ENCODE measurements at places on chromosomes 7 and 10.

DNA sequence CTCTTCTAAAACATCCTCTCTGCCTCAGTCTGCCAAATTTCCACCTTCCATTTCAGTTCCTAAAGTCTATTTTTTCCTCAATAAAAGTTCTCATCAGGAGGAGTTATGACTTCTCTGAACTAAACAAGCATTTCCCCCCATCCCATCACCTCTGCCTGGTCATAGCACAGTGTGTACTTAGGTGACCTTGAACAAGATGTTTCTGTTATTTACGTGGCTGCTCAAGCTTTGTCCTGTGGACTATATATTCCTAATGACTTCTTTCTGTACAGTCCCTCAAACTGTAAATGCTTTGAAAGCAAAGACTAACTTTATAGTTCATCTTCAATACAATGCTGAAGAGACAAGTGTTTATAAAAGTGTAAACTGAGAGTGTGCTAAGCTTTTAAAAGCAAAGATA lies 166.9 kb downstream of the CPEB3 start:
- no peak for DNase-seq

GRCh38 chr10:58994226-58995057 lies 182.0 kb upstream of the PHYHIPL start:
- no peak for DNase-seq

DNA sequence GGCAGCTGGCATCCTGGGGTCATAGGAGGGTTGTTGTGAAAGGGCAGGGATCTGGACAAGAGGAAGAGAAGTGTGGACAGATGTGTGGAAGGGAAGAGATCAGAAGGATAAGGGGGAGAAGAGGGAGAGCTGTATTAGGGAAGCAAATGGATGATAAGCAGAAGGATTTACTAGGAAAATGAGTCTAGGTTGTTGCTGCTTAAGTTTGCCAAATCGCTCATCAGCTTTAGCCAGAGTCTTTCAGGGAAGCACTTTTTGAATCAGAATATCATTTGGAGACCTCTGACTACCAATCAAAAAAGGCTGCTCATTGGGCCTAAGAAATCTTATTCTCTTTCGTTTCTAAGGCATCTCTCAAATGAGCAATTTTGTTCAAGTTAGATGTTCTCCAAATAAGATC lies 2.6 kb upstream of the CSGALNACT2 start:
- DNase-seq, result no peak

DNA sequence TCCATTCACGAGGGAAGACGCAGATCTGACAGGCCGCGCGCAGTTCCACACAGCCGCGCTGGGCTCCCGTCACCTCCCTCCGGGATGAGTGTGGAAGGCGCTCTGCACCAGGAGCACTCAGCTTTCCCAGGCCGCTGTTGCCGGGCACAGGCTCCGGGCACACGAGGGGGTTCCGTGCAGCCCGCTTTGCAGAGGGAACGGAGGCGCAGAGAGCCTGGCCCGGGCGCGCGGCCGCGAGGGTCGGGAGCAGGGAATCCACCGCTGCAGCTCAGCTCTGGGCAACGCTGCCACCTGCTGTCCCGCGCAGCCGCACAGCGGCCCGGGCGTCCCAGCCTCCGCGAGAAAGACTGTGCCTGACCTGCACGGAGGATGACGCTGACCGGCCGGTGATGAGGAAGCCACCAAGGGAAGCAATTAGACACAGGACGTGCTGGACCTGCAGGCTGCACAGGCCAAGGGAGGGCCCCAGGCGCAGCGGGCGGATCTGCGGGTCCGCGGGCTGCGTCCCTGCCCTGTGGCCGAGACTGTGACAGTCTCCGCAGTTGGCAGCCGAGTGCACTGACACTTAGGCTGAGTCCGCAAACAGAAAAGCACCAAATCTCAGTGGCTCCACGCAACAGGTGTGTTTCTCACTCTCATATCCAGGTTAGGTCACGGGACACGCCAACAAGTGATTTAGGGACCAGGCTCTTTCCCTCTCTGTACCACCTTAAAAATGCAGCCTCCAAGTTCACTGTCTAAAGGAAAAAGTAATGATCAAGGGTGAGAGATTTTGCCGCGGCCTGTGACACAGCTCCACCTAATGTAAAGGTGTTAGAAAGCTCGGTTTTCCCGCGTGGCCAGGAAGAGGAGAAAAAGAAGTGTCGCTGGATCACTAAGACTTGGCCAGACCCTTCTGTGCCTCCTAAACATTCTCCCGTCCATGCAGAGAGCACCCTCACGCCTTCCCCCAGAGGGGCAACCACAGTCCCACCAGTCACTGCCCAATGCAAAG lies 94.5 kb downstream of the SEC61G start:
- DNase-seq, result peak; percentile 76

DNA sequence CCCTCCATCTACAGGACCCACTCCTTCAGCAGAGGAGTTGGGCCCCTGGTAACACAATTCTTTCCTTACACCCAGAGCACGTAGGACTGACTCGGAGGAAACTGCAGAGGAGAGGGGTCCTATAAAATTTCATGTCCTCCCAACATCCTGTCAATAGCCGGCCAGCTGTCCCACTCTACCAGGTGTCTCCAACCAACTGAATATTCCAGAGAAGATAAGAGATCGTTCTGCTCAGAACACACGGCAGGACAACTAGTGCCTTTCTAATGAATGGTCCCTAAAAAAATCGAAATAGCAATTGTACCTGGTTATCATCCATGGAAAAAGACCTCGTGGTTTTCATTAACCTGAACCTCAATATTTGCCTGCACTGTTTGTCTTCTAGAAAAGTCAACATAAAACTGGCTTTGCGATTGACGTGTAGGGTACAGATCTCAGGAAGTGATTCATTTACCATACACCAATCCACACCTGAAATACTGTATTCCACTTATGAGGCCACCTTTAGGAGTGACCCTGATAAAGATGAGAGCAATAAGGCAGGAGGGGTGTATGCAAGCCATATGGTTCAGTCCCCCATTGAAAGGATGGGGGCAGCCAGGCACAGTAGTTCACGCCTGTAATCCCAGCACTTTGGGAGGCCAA lies 111.7 kb downstream of the PARP12 start:
- DNase-seq, result no peak

GRCh38 chr7:55557666-55558188 lies 14.6 kb downstream of the VOPP1 start:
- DNase-seq, result no peak

DNA sequence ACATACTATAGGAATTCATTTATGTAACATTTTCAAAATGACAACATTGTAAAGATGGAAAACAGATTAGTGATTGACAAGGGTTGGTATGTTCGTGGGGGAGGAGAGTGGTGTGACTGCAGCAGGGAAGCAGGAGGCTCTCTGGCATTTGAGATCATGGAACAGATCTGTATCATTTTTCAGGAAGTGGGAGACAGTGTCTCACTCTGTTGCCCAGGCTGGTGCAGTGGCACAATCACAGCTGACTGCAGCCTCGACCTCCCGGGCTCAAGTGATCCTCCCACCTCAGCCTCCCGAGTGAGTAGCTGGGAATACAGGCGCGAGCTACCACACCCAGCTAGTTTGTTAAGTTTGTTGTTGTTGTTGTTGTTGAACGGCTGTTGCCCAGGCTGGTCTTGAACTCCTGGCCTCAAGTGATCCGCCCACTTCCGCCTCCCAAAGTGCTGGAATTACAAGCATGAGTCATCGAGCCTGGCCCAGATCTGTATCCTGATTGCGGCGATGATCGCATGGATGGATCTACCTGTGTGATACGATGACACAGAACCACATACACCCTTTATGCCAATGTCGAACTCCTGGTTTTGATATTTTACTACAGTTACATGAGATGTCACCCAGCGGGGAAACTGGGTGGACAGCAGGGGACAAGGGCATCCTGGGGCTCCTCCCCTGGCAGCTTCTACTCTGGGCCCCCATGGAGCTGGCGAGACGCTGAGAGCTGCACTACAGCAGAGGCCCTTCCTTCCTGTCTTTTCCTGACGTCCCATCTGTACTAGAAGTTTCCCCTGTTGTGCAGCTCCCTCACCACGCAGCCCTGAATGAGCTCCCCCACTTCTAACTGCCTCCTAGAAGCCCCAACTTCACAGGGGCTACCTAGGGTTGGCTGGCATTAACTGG lies 12.3 kb upstream of the CYTH3 start:
- DNase-seq, result no peak

GRCh38 chr10:45555795-45556194 lies 116.8 kb downstream of the ZFAND4 start:
- DNase-seq, result no peak

GRCh38 chr10:34430685-34431084 lies 384.4 kb downstream of the PARD3 start:
- DNase-seq, result no peak

DNA sequence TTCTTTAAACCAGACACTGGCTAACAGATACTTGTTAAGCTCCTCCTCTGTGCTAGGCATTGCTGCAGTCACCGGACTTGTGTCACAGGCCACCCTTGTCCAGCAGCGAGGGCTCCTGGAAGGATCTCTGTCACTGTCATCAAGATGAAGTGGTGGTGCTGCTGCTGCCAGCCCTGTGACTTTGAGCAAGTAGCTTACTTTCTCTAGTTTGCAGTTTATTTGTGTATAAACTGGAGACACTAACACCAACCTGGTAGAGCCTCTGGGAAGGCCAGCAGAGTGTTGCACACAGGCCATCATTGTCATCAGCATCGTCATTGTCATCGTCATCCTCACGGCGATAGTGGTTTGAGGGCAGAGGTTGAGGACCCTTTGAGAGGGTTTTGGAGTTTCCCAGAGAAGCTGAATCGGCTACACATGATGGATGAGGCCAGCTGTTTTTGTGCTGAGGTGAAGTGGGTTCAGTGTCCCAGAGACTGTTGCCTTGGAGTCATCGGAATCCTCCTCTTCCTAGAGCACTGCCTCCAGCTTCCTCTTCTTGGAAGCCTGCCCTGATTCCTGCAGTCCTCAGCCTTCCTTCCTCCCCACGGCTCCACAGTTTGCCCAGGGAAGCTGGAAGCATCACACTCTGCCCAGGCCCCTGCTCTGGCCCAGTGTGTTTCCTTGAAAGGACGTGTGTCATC lies 128.4 kb downstream of the GRK5 start:
- DNase-seq, result no peak

DNA sequence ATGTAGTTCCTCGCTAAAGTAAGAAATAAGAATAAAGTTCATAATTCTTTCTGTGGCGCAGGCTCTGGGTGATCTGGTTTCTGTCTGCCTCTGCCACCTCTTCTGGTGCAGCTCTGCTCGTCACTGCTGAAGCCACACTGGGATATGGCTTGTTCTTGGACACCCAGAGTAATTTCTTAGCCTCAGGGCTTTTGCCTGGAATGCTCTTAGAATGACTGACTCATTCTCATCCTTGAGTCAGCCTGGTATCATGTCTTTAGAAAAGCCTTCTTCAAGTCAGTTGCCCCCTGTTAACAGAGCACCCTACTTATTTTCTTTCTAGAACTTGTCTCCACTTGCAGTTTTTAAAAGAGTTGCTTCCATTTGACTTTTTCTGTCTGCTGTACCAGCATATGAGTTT lies 2.0 kb downstream of the ZSCAN25 start:
- DNase-seq, result peak; percentile 48

- DNase-seq, result no peak
Observed at GRCh38 chr10:131041441-131041840, 270.1 kb downstream of the TCERG1L start.

- DNase-seq, result peak; percentile 26
Observed at GRCh38 chr7:116399819-116400218, 99.7 kb upstream of the CAV2 start.

GRCh38 chr7:28840592-28840995 lies 117.5 kb downstream of the TRIL start:
- DNase-seq, result peak; percentile 45

DNA sequence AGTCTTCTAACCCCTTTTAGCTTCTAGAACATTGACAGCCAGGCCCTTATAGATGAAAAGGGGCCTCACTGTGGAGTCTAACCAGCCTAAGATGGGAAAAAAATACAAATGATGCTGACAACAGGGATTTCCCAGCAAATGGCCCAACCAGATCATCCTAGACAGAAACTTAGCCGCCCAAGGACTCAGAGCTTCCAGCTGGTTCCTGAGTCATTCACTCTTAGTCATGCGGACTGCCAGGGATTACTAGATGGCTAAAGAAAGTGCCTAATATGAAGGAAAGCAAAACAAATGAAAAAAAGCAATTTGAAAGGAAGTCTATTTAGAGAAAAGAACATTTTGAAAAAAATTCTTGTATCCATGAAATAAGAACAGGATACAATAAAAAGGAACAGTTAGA lies 23.7 kb downstream of the TSPAN14 start:
- DNase-seq, result peak; percentile 48

DNA sequence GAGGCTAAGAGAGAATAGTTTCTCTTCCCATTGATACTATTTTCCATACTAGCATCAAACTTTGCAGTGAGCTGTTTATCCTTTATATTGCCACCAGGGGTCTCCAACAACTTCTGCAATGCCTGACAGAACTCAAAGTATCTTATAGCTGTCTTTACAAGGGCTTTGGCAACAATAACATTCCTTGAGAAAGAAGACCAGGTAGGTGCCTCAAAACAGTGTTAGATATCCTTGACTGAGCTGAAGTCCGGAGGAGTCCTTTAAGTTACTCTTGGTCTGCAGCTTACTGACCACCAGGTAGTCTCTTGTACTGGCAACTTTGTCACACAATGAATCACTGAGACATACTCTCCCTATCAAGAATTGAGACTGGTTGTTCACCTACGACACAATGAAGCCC lies 30.0 kb upstream of the TES start:
- DNase-seq, result peak; percentile 56

DNA sequence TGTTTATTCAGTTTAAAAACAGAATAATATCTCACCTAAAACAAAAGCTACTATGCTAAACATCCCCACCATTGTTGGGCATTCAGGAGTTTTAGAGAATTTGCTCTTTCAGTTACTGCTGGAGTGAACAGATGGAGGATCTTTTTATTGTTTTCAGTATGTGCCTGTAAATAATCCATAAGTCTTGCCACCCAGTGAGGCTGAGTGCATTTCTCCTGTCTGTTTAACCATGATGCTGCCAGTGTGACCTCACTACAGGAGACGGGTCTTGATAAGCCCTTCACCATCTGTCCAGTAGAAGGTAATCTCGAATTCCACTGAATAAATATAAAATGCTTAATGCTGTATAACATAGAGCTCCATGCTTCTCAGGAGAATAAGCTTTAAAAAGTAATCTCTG lies 430.9 kb downstream of the POM121L12 start:
- DNase-seq, result no peak

DNA sequence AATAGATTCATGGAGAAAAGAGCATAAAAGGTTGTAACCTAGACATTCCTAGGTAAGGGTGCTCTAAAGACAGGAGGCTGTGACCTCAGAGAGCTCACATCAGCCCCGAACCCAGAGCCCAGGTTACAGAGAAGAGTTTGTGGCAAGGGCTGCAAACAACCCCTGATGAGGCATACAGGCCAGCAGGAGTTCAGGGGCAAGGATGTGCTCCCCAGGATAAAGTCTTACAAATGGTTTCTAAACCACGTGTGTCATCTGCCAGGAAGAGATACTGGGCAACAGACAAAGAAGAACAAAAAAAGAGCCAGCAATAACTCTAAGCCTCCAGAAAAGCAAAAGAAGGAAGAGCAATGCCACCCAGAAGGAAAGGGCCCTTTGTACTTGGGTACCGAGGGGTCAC lies 27.7 kb downstream of the NCAPG2 start:
- no peak for DNase-seq

- no peak for DNase-seq
Observed at GRCh38 chr7:69504733-69505420, 93.4 kb upstream of the AUTS2 start.

- DNase-seq, result peak; percentile 30
Observed at GRCh38 chr7:121329191-121330052, 622 bp downstream of the WNT16 start.

- DNase-seq, result no peak
Observed at GRCh38 chr10:10952800-10953199, 64.9 kb upstream of the CELF2 start.

Data from AG20443 (cell line).